ENCODE measurements at places on chromosomes 12 and 14.

DNA sequence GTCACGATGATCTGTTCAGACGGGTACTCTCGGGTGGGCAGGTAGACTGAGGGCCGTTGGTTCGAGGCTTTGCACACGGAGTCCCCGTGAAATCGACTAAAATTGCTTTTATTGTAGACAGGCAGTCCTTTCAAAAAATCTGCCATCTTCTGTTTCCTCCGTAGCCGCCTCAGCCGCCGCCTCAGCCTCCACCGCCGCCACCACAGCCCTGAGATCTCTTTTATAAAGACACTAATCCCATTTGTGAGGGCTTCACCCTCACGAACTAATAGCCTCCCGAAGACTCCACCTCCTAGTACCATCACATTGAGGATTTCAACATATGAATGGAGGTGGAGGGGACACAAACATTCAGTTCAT is 74.2 kb downstream of the KLHL28 start:
- DNase-seq: no peak

GRCh38 chr12:70756791-70757190 is 119.6 kb upstream of the PTPRB start:
- DNase-seq: no peak

DNA sequence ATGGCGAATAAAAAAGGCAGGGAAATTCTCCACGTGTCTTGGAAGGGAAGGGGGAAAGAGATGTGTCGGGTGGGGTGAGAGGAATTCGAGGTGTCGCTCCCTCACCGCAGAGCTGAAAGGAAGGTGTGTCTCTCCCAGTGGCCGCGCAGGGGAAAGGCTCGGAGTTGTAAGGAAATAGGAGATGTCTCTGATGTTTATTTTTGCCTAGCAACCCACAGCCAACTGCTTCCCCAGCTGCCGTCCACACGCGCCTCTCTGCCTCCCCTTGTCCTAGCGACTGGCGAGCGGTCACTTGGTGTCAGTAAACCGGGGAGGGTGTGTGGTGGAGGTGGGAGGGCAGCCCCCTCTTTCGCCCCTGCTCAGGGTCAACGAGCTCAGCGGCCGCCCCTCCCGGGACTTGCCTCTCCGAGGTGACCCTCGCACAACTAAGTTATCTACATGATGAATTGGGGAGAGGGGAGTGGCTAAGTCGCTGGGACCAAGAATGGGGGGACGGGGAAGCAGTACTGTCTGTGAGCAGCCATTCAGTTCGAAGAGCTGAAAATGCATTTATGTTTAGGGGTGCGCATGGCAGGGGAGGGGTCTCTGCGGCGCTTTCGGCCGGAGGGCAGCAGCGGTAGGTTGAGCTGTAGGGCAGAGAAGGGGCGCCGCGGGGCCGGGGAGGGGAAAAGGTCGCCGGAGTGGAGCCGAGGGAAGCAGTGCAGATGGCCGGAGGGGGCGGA is 585 bp upstream of the DYRK2 start:
- DNase-seq: peak; percentile 64

DNA sequence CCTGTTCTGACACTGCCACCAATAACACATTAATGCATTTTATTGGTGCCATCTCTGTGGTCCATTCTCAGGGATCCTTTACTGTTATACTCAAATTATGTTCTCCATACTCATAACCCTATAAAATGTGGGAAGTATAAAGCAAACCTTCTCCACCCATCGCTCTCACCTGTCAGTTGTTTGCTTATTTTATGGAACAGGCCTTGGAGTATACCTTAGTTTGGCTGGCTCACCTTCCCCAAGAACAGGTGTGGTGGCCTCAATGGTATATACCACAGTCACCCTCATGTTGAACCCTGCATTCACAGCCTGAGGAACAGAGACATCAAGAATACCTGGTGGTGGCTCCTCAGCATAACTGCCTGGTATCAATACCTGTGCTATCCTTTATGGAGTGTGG is 308.4 kb upstream of the STXBP6 start:
- no peak for DNase-seq

DNA sequence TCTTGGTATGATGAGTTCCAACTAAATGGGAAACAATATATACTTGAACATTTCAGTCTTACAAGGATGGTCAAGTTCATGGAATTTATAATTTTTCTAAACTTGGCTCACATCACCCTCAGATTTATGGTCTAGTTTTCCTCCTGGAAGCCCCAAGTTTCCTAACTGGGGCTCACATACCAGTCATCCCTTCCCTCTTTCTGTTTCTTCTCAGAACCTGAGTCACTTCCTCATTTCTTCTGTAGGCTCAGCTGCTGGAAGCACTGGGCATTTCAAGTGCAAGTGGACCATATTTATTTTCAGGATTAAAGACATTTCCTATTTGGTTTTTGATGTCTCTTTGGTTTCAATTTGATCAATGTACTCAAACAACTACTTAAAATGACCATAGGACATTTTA is 55.4 kb downstream of the GRIP1 start:
- DNase-seq: no peak

GRCh38 chr12:123801573-123802178 is 39.6 kb downstream of the DNAH10 start:
- no peak for DNase-seq

DNA sequence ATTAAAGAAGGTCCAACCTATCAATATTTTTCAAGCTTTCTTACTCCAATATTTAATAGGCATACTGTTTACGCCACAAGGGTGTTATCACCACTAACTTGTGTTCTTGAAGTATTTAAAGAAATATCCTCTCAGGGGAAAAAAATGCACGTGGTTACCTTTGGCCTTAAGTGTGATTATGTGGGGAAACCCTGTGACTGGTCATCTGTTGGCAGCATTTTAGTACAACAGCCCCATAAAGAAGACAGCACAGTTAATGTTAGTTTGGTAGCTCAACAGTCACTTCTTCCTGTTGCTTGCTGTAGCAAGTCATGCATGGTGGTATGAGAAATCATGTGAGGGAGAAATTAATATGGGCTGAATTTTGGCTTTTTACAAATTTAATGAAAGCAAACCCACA is 1021.5 kb upstream of the TMEM132C start:
- no peak for DNase-seq

GRCh38 chr14:106513302-106513701 is 986.9 kb downstream of the TMEM121 start:
- no peak for DNase-seq

- DNase-seq: no peak
Measured at GRCh38 chr12:57868851-57869268, 22.3 kb upstream of the CTDSP2 start.

DNA sequence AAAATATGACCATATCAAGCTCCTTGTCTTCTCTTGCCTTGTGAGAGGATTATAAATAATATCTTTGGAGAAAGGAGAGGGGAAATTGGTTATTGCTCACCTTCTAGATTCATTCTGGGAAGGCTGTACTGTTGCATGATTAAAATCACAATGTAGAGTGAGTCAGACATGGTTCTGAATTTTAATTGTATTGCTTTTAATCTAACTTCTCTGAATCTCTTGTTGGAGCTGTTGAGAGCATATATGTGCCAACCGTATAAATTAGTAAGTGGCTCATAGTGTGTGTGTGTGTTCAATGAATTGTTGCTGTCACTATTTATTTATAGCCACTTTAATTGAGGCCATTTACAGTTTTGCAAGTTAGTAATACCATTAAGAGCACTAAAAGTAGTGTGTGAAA is 56.1 kb downstream of the KCNJ8 start:
- no peak for DNase-seq

DNA sequence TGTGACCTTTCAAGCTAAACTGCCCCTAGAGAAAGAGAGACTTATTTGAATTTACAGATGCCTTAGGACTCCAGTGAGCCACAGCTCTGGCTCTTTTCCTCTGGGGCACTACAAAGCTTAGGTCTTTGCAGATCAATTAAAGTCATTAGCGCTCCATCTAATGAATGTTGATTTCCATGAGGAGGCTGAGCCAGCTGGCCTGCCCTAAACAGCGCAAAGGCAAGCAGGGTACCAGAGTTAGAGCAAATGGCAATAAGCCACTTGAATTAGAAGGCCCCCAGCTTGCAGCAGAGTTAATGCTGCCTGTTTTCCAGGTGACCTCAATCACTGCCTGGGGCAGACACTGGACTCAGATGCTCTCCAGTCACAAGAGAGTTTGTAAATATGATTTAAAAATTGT is 695.3 kb downstream of the DIO2 start:
- DNase-seq: no peak

DNA sequence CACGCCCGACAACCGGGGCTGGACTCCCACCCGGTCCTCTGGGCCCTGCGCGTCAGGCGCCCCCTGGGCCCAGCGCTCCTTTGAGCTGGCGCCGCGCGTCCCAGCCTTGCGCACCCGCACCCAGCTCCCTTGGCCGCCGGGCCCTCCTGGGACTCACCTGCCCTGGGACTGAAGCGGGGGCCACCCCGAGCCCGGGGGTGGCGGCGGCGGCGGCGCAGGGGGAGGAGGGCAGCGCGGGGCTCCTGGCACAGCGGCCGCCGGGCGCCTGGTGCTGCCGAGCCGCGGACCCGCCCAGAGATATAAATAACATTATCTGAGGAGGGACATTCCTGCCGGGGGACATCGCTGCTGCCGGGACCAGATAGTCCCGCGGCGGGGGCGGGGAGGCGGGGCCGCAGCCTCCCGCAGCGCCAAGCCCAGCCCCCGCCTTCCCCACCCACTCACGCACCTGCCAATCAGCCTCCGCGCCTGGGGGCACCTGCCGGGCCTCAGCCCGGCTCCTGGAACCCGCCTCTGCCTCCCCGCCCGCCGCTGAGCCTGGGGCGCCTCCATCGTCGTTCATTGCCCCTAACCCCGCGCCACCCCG is at the start of gene SPTB:
Gene SPTB, minus strand, starts transcription at position 273 of the 586 bp plus-strand sequence. CDS start 56,813 bp downstream, outside the sequence.
- DNase-seq: peak; percentile 78

DNA sequence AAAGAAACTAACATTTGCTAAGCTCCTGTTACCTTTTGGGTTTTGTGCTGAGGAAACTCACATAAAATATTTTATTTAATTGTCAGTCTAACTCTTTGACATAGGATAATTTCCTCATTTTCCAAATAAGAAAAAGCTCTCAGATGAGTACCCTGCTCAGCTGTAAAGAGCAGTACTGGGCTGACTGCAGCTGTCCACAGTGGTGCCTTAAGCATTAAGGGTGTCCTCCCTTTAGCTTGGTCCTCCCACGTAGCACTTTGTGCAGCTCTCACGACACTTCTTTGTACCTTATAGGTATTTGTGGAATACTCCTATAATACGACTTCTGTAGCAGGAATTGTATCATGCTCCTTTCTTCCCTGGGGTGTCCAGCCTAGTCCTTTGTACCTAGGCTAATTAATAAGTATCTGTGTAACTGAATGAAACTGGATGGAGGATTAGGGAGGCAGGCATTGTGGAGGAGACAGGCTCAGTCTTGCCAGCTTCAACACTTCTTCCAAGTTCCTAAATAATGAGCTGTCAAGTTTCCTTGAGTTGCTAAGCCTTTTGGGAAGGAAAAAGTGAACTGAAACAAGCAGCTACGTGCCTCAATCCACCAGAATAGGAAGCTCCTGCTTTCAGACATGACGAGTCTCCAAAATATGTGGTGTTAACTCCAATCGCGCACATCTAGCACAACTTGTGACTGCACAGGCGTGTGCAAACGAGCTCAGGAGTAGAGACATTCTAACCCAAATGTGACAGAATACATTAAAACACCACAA is 123.0 kb downstream of the SLC38A4 start:
- no peak for DNase-seq

DNA sequence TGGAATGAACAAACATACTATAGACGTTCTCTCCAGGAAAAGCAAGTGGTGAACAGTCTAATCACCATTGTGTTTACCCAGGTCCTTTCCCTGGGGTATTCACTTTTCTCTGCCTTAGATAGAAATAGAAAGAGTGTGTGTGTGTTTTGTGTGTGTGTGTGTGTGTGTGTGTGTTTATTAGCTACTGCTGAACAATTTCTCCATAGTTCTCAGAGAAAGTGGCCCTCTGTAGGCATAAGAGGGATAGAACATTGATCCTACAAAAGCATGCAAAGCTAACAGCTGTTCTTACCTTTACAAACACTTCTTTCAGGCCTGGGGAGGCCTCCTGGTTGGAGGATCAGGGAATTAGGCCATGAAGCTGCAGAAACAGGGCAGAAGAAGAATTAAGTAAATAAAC is 665.7 kb upstream of the TBX3 start:
- no peak for DNase-seq

DNA sequence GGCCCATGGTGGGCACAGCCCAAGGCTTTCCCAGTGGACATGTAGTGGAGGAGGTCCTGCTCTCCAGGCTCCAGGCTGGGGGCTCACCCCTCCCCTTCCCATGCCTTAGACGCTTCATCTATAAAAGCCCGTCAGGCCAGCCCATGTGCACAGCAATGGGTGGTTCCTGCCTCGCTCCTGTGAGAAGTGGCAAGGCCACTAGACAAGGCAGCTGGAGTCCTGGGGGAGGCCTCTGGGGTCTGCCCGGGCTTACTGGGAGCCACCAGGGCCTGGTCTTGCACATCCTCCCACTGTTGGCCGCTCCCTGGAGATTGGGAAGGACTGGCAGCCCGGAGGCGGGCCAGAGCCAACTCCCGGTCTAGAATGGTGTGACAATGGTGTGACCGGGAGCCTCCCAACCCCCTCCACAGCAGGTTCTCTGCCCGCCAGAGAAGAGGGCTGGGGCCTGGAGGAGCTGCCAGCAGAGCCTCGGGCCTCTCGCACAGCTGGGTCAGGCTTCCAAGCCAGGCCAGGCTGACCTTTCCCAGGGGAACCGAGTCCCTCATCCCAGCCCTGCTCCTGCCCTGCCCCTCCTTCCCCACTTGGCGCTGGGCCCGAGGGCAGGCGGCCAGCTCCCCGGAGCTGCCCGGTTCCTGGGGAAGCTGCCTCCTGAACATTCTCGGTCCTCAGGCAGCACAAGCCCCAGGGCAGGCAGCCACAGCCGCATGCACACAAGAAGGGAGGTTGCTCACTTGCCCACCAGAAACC is 97.9 kb downstream of the RFLNA start:
- no peak for DNase-seq

GRCh38 chr14:73753887-73754795 is 40.0 kb upstream of the PNMA1 start:
- peak; percentile 73 for DNase-seq

GRCh38 chr12:101761350-101761749 is 22.1 kb upstream of the SYCP3 start:
- no peak for DNase-seq

DNA sequence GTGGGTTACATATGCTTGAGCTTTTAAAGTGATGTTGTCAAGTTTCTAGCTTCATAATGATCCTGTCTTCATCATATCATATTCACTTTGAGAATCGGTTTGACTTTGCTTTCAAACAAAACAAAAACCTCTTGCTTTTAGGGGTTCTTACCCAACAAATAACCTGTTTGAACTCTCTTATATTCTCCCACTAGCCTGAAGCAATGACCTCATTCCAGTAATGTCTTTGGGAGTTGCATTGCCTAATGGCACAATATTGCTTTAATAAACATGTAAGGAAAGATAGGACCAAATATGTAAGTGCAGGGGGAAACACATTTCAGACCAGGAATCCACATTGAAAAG is 27.7 kb downstream of the WBP11 start:
- no peak for DNase-seq

- no peak for DNase-seq
Measured at GRCh38 chr12:30461026-30461615, 234.5 kb downstream of the IPO8 start.

DNA sequence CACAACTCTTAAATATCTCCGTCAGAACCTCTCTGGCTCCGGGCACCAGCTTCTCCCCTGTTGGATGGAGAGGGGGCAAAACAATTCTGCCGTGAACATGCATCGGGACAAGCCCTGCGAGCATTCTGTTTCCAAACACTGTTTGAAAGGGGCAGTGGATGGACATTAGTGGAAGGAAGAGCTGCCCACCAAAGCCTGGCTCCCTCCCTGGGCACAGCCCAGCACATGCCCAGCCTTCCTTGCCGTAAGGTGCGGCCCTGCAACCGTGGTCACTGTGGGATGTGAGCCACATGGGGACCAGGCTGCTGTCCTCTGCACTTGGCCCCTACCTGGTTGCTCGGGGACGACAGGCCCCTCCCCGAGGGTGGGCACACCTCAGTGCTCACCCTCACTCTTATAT is 54.0 kb downstream of the TRAFD1 start:
- DNase-seq: no peak

GRCh38 chr14:99387880-99388279 is 92.8 kb downstream of the SETD3 start:
- DNase-seq: no peak
